SIG-M5 (cell line): ENCODE measurements at places on chromosomes 6 and 20.
A peak's percentile ranks its signal among the peaks of the same experiment; 100 is the strongest.

DNA sequence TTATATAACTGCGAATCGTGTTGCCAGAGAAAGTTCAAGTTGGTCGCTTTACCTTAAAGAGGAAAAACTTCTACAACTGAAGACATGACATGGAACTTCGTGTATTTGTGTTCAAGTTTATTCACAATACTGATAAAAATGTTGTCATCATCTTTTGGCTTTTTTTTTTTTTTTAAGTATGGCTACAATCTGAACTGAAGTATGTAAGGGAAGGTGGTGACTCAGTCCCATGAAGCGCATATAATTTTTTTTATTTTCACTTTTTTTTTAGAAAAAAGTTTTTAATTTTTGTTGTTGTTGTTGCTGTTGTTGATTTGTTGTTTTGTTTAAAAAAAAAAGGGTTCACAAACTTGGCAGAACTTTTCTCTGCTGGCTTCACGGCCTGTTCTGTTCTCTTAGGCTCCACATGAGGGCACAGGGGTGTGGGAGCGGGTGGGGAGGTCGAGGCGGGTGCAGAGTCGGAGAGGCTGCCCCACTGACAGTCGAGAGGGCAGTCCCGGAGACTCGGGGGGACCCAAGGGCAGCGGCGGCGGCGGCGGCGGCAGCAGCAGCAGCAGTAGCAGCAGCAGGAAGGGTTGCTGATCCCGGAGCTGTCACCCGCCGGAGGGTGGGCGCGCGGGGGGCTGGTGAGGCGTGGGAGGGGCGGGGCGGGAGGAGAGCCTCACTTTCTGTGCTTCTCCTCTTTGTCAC is 17.0 kb downstream of the TFAP2A start:
- no peak for DNase-seq

DNA sequence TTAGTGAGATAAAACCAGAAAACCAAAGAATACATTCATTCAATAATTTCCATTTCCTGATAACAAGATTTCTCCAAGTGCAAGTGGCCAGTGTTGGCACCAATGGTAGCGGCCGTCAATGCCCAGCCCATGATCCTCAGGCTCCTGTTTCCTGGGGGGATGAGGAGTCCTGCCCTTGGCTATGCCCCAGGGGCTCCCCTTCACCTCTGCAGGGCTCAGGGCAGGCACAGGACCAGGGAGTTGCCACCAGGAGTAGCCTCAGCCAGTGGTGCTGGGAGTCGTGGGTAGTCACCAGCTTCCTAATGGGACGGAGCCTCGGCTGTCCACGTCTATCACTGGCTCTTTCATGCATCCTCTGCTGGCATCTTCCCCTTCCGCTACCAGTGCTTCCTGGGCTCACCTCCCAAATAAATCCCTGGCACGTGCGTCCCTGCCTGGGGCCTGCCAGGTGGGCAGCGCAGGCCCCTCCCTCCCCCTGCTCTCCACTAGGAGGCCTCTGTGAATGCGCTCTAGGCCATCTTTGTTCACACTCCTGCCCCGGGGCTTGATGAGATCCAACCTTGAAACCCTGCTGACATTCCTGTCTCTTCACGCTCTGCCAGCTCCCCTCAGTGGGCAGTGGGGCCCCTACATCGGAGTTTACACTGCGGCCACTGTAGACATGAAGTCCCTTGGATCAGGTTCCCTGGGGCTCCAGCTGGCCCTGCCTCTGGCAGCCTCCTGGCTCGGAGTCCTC is 215.7 kb downstream of the SYNDIG1 start:
- no peak for DNase-seq

GRCh38 chr6:21438237-21438985 is 155.1 kb upstream of the SOX4 start:
- peak; percentile 80 for DNase-seq

DNA sequence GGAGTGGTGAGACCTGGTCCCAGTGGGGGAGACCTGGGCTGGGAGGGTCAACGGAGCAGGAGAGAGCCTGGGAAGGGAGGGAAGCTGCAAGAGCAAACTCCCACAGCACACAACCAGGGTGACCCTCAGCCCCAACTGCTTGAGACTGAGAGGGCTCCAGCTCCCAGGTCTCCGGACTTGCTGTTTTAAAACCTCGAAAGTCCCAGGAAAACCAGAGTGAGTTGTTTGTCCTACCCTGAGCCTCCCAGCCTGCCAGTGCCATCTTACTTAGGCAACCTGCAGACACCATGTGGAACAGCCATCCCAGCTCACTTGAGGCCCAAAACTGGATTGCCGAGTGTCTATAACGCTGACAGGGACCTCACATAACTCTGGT is 4.8 kb upstream of the NTSR1 start:
- DNase-seq = no peak

DNA sequence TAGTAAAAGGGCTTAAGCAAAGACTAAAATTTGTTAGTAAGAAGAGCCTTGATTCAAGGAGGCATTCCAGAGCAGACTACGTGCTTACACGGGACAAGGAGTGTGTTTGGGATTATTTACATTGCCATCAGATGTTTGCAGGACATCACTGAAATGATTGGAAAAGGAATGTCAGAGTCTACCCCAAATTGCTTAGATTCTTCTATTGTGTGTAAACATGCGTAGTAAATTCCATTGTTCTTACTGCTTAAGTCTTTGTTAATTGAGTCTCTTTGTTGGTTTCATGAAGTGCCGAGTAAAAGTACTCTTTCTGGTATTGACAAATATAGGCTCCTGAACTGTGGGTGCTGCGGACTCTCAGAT is 60.5 kb downstream of the CD83 start:
- DNase-seq = no peak

GRCh38 chr6:142088858-142089216 is 43.9 kb upstream of the GJE1 start:
- DNase-seq = no peak

GRCh38 chr6:149202952-149203351 is 114.6 kb upstream of the TAB2 start:
- DNase-seq = no peak

DNA sequence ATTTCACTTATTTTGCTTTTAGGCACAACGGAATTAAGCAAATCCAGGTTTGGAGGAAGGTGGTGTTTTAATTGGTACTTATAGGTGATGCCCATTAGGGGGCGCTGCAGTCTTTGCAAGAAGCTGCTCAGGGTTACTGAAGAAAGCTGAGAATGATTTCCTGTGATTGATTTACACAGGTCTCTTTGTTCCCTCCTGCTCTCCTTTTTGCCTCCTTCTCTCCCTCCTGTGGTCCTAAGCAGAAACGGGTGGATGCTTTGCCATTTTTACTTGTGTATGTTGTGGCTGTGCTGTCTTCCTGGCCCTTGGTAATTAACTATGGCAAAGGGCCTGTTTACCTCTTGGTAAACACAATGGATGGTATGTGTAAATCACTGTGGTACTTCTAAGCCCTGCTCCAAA is 97.8 kb downstream of the ANKS1A start:
- no peak for DNase-seq

DNA sequence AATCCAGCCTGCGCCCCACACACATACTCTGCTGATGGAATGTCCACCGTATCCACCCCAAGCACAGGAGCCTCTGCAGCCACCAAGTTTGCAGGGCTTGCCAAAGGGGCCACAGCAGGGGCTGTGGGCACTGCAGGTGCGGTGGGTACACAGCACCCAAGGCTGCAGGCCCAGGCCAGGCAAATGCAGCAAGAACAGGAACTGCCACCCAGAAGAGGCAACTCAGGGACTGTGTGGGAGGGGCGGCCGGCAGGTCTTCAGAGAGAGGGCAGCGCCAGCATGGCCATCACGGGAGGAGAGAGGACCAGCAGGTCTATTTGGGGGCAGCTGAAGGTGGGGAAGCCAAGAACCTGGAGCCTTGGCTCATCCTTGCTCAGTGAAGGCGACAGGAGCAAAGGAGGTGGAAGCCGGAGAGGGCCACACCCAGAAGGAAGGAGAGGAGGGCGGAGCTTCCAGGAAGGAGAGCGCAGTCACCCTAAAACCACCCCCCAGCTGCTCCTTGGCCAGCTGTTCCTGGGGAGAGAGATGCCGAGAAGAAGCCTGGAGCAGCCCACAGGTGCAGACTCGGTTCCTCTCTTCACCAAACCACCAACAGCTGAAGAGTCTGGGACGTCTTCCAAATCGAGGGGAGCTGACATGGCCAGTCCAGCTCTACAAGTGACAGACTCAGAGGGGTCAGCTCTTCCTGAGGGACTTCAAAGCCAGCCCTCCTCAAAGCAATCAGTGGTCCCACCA is 265.1 kb upstream of the CDYL start:
- no peak for DNase-seq

GRCh38 chr6:99232056-99232455 is 117.4 kb downstream of the FAXC start:
- no peak for DNase-seq

GRCh38 chr6:66553441-66553840 is 846.4 kb upstream of the EYS start:
- no peak for DNase-seq

GRCh38 chr6:1586256-1586655 is 23.5 kb upstream of the FOXC1 start:
- no peak for DNase-seq

DNA sequence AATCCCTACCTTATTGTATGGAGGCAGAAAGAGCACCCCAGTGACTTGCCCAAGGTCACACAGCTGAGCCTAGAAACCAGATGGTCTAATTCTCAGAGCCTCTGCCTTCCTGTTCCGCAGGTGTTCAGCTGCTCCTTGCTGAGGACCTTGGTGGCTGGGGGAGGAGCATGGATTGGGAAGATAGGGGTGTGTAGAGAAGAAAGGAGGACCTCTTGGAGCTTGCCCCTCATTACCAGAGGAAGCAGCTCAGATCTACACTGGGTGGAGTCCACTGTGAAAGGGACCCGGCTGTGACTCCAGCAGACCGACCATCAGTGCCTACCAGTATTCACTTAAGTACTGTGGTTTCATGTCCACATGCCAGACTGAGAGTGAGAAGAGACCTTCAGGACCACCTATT is 15.2 kb downstream of the FOXP4 start:
- no peak for DNase-seq
